ENCODE measurements at places on chromosomes 13 and 19.

GRCh38 chr13:28406733-28407266 lies 88.1 kb downstream of the FLT1 start:
- DNase-seq, result no peak

- DNase-seq, result peak; percentile 27
These were observed 324.0 kb downstream of the GPC5 start for GRCh38 chr13:91722267-91722884.

DNA sequence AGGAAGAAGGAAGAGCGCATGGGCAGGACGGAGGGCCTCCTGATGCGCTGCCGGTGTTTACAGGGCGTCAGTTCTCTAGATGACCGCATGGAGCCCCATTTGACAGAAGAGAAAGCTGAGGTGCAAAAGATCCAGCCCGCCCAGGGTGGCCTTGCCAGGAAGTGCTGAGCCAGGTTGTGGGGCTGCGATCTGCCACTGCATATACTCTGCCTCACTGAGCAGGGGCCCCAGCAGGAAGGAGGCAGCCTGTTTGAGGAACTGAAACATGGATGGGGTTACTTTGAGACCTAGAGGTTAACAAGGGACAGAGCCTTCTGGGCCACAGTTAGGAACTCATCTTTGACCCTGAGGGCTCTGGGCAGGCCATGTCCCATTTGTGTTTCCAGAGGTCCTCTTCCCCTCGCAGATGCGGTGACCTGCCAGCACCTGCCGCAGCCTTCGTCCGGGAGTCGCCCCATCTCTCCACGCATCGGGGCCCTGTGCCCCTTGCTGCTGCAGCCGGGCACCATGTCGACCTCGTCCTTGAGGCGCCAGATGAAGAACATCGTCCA lies 3.2 kb downstream of the EPN1 start:
- peak; percentile 18 for DNase-seq

- no peak for DNase-seq
These were observed 25.5 kb downstream of the NKPD1 start for GRCh38 chr19:45135176-45135885.

Data from hippocampal formation (tissue), 2 donors.